ENCODE measurements at places on chromosomes 3 and 15. TPM values are rescaled to one million over a fixed set of nuclear protein-coding genes. Genes with fewer than 3 reads are reported as not detected.

Gene GHRL
- polyA plus RNA-seq: 0.22 TPM

Gene CORO2B
- polyA plus RNA-seq: 0.24 TPM

Gene DPPA2
- not detected for polyA plus RNA-seq

Gene FGD5
- polyA plus RNA-seq: 1.7 TPM

Gene PRR20G
- not detected for polyA plus RNA-seq

Gene H1-8
- not detected for polyA plus RNA-seq

Gene TMOD2
- polyA plus RNA-seq: 1.2 TPM

Gene CTXN2
- polyA plus RNA-seq: not detected

Gene CCDC80
- polyA plus RNA-seq: 3.3 TPM

Gene BCL2A1
- polyA plus RNA-seq: 0.89 TPM

Gene MUC13
- polyA plus RNA-seq: 0.14 TPM

Gene CYP8B1
- not detected for polyA plus RNA-seq

Gene LRRC2
- polyA plus RNA-seq: 0.14 TPM

Gene SLC12A8
- polyA plus RNA-seq: 2.7 TPM
